Fibroblast of lung (primary cell): ENCODE measurements at places on chromosomes 11 and 22. TPM values are rescaled to one million over a fixed set of nuclear protein-coding genes. Genes with fewer than 3 reads are reported as not detected.
A peak's percentile ranks its signal among the peaks of the same experiment; 100 is the strongest.

DNA sequence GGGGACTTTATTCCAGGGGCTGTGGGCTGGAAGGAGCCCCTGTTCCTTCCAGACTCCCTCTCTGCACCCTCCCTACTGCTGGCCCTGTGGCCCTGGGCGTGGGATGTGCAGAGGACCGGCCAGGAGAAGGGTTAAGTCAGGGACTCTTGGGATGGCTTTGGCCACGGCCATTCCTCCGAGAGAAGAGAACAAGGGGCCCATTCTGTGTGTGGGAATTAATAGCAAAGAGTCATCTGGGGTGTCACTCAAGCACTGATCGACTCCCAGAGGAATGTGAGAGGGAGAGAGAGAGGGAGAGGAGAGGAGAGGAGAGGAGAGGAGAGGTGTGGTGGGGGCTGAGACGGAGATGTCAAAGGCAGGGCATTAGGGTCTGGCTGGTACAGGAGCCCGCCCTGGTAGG, 14.2 kb upstream of the SOX10 start:
- peak; percentile 6 for DNase-seq

DNA sequence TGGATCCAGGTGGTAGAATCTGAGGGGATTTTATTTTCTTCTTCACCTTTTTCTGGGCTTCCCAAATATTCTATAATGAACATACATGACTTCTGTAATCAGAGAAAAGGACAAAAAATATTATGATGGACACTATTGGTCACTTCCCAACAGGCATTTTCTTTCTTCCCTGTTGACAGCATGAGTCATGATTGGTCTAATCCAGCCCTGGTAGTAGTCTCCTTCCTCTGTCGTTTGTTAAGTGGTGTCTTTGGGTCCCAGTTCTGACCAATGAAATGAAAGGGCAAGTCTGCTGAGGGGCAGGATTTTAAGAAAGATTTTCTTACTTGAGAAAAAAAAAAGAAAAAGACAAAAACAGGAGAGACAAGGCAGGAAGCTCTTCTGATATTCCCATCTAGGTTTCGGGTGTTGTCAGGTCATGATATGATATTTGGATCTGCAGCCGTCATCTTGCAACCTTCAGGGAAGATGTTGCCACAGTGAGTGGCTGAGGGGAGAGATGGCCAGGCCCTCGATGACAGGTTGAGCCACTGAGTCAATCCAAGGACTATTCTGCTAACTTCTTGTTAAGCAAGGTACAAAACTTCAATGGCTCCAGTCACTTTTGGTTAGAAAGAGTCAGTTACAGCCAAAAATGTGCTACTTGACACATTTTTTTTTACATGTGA, 23.3 kb upstream of the PLEKHB1 start:
- no peak for DNase-seq

Gene SPON1
- 0.45 and 5.0 TPM in 2 replicates for polyA plus RNA-seq

GRCh38 chr11:103484545-103484944, 375.3 kb downstream of the DYNC2H1 start:
- DNase-seq = no peak

DNA sequence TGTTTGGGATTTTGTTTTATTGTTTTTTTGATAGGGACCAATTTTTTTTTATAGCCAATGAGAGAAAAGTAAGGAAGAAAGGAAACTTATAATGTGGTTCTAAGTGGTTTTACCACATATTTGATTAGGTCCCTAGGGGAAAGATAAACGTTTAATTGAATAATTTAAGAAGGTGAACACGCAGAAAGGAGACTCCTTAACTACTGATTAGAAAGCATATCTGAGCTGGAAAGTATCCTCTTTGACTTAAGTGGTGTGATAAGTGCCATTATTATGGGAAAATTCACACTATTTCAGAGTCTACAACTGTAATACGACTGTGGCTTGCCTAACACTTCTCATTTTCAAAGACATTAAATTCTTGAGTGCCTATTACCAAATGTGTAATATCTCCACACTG, 106.5 kb upstream of the GRAMD1B start:
- DNase-seq = no peak

- DNase-seq = no peak
These were observed 37.9 kb downstream of the NECTIN1 start for GRCh38 chr11:119691020-119691666.

GRCh38 chr11:2662430-2663299, 37.1 kb downstream of the KCNQ1OT1 start:
- DNase-seq = no peak

- DNase-seq = peak; percentile 52
These were observed 19.4 kb upstream of the GSTP1 start for GRCh38 chr11:67564230-67564629.

DNA sequence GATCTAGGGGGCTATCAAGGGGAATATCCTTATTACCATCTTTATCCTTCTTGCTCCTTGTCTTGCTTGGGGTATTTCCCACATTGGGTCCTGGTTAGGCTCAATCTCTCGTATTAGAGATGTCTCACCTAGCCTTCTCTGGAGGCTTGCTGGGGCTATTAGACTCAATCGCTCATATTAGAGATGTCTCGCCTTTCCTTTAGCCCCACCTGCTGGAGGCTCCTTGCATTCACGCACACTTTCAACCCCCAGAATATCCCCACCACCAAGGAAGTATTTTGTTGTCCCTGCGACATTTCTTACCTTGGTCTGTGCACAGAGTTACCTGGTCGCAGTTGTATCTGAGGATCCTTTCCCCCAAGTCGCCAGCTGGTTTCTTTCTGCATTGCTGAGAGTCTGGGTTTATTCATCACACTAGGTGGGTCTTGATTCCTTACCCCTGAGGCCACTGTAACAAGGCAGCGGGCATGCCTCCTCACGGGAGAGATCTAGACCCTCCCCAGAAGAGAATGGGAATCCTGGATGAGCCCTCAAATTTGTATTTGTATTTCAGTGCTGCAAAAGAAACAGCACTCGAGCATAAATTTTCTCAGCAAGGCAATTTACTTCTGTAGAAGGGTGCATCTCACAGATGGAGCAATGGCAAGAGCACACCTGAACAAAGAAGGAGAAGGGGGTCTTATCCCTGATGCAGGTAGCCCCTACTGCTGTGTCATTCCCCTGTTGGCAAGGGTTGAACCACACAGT, 15.9 kb upstream of the HYLS1 start:
- DNase-seq = peak; percentile 34

DNA sequence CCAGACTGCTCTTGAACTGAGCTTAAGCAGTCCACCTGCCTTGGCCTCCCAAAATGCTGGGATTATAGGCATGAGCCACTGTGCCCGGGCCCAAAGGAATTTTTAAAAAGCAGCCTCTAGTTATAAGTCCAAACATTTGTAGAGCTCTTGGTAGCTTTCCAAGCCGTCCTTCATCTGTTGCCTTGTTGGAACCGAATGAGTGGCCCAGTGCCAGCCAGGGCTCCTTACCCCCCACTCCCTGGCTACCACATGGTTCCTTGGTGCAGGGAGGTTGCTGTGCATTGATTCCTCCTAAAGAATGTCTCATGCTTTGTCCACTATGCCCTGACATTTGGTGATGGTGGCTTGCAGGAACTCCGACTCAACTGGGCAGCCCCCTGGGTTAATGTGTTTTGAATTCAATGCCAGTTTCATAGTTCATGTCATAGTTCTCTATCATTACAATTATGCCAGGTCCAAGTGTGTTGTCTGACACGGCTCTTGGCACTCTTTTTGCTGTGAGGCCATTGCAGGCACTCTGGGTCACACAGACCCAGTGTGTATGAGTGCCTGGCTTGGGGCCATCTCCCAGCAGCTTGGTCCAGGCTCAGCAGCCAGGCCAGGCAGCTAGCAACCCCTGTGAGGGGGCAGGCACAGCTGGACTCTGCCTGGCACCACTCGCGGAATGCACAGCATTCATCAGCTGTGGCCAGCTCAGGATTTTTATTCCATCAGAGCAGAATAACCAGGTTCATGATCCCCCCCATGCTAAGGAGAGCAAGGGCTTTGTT, 13.3 kb upstream of the MICALL1 start:
- DNase-seq = peak; percentile 64

GRCh38 chr11:93540896-93541553, 2.2 kb downstream of the SMCO4 start:
- no peak for DNase-seq

GRCh38 chr11:17558916-17559315, 11.9 kb downstream of the OTOG start:
- DNase-seq = no peak

DNA sequence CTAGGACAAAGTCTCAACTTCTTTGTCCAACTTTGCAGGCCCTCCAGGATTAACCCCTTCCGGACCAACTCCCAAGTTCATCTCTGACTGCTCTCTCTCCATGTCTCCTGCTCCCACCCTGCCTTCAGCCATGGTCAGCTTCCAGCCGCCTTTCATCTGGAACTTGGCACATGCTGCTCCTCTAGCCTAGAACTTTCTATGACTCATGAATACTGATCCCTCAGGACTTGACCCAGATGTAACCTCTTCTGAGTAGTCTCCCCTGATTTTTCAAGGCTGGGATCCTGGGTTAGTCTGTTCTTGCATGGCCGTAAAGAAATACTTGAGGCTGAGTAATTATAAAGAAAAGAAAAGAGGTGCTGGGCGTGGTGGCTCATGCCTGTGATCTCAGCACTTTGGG, 5.2 kb upstream of the SLC15A3 start:
- peak; percentile 32 for DNase-seq

DNA sequence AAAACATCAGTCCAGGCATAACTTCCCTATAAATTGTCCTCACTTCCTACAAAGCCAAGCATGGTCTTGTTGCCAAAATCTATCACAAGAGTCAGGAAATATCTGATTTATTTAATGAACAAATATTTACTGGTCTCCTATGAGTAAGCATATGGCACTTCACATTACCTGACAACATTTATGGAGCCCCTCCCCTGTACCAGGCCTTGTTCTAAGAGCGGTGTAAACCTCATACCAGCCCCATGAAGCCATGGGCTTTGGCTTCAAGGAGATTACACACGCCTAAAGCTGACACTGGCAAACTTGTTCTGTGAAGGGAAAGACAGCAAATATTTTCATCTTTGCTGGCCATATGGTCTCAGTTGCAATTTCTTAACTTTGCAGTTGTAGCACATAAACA, 43.0 kb upstream of the EIF3D start:
- no peak for DNase-seq

DNA sequence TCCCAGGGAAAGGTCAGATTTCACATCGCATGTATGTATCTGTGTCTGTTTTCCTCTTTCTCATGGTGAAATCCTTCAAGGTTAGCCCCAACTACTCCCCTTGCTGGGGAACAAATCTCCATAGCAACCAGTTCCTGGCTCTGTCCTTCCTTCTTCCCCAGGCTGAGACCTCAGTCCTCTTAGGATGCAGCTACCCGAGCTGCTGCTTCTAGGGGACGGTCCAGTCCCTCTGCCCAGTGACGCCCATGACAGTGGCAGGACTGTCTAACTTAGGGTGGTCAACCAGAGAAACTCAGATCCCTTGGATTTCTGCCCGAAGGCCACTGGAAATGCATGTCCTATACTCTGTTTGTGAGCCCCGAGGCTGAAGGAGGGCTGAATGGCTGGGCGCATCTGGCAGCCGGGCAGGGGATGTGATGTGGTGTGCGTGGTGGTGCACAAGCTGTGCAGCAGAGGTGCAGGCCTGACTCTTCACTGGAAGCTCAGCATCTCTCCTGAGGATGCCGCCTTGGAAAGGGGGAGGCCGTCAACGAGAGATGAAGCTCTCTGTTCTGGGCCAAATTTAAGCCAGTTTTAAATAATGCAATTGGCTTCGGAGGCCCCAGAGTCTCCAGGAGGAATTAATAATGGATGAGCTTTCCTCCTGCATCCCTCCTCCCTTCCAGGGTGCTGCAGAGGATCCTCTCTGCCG, 118.7 kb upstream of the B3GAT1 start:
- DNase-seq = no peak

Gene CAPN5
- polyA plus RNA-seq = 20.4 and 29.0 TPM in 2 replicates
